ENCODE measurements at places on chromosomes 13 and 19.

GRCh38 chr13:112928972-112929782 lies 39.8 kb upstream of the MCF2L start:
- no peak overlapping the region for H3K4me3 ChIP-seq
- H3K4me1 ChIP-seq, result peaks cover 4% of the 10 kb centered on the region
- ATAC-seq, result no peak

- peaks cover 90% of the 10 kb centered on the region for H3K36me3 ChIP-seq
- no peaks in the 10 kb centered on the region for H3K27me3 ChIP-seq
Measured at GRCh38 chr19:40614622-40615411, 13.6 kb downstream of the LTBP4 start.

GRCh38 chr19:2495651-2496316 lies 19.9 kb downstream of the GADD45B start:
- no peak overlapping the region for H3K27ac ChIP-seq
- H3K4me3 ChIP-seq, result peak overlapping the region; percentile 48
- no peaks in the 10 kb centered on the region for H3K36me3 ChIP-seq
- no peaks in the 10 kb centered on the region for H3K4me1 ChIP-seq
- peaks cover 5% of the 10 kb centered on the region for H3K27me3 ChIP-seq

GRCh38 chr13:50994651-50995050 lies 85.1 kb downstream of the RNASEH2B start:
- H3K4me1 ChIP-seq, result peaks cover 11% of the 10 kb centered on the region
- H3K27me3 ChIP-seq, result no peaks in the 10 kb centered on the region
- no peak overlapping the region for H3K27ac ChIP-seq
- no peak for ATAC-seq
- no peaks in the 10 kb centered on the region for H3K36me3 ChIP-seq
- H3K4me3 ChIP-seq, result no peak overlapping the region

GRCh38 chr13:24747248-24748060 lies 16.5 kb upstream of the RNF17 start:
- ATAC-seq, result no peak
- H3K4me3 ChIP-seq, result peak overlapping the region; percentile 65
- H3K27me3 ChIP-seq, result peaks cover 47% of the 10 kb centered on the region
- H3K36me3 ChIP-seq, result no peaks in the 10 kb centered on the region
- H3K27ac ChIP-seq, result no peak overlapping the region
- no peaks in the 10 kb centered on the region for H3K4me1 ChIP-seq

DNA sequence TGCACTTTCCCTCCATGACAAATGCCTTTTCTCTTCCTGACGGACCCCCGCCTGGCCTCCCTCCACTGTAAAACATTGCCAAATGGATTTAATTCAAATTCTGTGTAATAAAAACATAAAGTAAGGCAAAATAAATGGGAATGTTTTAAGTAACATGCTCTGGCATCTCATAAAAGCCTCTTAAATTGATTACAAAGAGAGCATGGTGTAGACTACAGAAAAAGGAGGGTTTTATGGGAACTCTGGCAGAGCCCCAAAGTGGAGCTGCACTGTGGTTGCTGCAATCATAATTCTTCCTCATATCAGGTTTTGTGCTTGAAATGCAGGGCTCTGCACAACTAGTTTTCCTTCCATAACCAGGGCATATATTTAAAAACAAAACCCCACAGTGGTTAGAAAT lies 44.3 kb upstream of the SIAH3 start:
- H3K27me3 ChIP-seq, result peaks cover 9% of the 10 kb centered on the region
- no peak for ATAC-seq
- no peak overlapping the region for H3K4me3 ChIP-seq
- no peaks in the 10 kb centered on the region for H3K4me1 ChIP-seq
- H3K36me3 ChIP-seq, result no peaks in the 10 kb centered on the region

- no peaks in the 10 kb centered on the region for H3K36me3 ChIP-seq
- H3K4me1 ChIP-seq, result no peaks in the 10 kb centered on the region
- ATAC-seq, result no peak
- H3K27ac ChIP-seq, result no peak overlapping the region
- peaks cover 3% of the 10 kb centered on the region for H3K27me3 ChIP-seq
Measured at GRCh38 chr19:28960986-28961705, 251.8 kb downstream of the UQCRFS1 start.

- no peaks in the 10 kb centered on the region for H3K36me3 ChIP-seq
- no peak overlapping the region for H3K4me3 ChIP-seq
- peaks cover 4% of the 10 kb centered on the region for H3K4me1 ChIP-seq
- no peaks in the 10 kb centered on the region for H3K27me3 ChIP-seq
Measured at GRCh38 chr19:58356766-58357480, 3.6 kb upstream of the A1BG start.

GRCh38 chr13:112056284-112056727 lies 10.6 kb upstream of the SOX1 start:
- no peaks in the 10 kb centered on the region for H3K4me1 ChIP-seq
- peaks cover 47% of the 10 kb centered on the region for H3K27me3 ChIP-seq
- peaks cover 7% of the 10 kb centered on the region for H3K36me3 ChIP-seq
- no peak for ATAC-seq

DNA sequence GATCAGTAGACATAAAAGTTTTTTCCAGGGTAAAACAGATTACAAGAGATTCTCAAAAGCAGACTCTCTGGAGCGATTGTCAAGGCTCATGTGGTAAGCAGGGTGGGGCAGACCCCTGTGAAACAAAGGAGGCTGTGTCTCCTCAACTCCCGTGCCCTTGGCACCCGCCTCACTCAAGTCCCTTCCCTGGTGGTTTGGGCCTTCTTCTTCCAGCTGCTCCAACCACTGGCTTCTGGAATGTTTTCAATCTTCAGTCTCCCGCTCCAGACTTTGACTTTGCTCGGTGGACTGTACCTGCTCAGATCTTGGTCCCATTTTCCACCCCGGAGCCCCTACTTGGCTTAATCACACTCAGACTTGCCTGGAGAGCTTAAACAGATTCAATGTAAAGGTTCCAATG lies 74.8 kb upstream of the STK24 start:
- ATAC-seq, result no peak
- H3K4me1 ChIP-seq, result peaks cover 5% of the 10 kb centered on the region
- H3K36me3 ChIP-seq, result no peaks in the 10 kb centered on the region
- no peaks in the 10 kb centered on the region for H3K27me3 ChIP-seq

DNA sequence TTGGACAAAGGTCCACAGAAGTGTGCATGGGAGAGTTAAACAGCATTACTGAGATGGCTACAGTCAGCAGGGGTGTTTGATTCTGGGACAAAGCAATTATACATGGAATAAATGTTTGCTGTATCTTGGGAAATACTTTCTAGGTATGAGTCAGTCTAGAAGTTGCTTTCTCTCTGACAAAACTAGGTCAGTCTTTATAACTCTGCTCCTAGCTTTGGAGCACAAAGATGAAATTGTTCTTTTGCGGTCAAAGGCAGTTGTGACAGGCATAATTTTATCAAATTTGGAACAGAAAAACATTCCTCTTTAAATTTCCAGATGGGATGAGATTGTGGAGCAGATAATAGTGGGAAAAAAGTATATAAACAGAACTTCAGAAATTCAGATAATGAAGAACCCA lies 1045.4 kb upstream of the MIR17HG start:
- H3K36me3 ChIP-seq, result no peaks in the 10 kb centered on the region
- H3K27ac ChIP-seq, result no peak overlapping the region
- H3K4me3 ChIP-seq, result no peak overlapping the region
- H3K27me3 ChIP-seq, result no peaks in the 10 kb centered on the region
- H3K4me1 ChIP-seq, result no peaks in the 10 kb centered on the region
- ATAC-seq, result no peak

DNA sequence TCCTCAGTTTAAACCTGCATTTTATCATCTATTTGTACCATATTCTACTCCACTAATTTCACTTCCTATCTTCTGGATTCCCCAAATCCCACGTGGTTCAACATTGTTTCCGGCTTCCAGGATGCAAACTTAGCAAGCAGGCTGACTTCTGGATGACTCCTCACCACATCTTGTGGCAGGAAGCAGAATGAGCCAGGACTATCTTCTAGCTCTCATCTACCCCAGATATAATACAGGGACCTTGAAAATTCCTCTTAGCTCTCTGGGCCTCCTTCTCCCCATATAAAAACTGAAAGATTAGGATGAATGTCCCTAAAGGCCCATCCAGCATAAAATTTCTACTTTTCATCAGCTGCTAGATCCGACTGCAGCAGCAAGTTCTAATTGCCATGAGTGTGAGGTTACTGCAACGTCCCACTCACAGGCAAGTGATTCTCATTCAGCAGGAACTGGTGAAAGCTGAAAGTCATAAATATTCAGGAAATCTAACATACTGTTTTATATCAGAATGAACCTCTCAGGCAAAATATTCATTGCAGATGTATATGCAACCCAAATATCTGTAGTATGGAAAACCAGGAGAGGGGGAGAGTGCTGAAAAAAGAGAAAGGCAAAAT lies 93.4 kb downstream of the KCTD12 start:
- H3K4me3 ChIP-seq, result no peak overlapping the region
- no peak for ATAC-seq
- H3K4me1 ChIP-seq, result no peaks in the 10 kb centered on the region
- no peaks in the 10 kb centered on the region for H3K27me3 ChIP-seq
- H3K27ac ChIP-seq, result no peak overlapping the region

DNA sequence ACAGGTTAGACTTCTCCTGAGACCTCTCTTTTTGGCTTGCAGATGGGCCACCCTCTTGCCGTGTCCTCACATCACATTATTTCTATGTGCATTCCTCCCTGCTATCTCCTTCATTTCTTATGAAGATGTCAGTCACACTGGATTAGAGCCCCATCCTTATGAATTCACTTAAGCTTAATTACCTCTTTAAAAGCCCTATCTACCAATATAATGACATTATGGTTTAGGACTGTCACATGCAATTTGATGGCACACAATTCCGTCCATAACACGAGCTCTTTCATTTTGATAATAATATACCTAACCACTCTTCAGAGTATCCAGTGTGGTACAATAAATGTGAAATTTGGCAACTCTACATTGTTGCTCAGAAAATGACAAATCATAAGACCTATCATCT lies 1037.3 kb downstream of the DIAPH3 start:
- H3K27me3 ChIP-seq, result no peaks in the 10 kb centered on the region
- H3K4me1 ChIP-seq, result no peaks in the 10 kb centered on the region
- H3K4me3 ChIP-seq, result no peak overlapping the region
- no peak overlapping the region for H3K27ac ChIP-seq
- no peaks in the 10 kb centered on the region for H3K36me3 ChIP-seq

- H3K4me1 ChIP-seq, result peaks cover 30% of the 10 kb centered on the region
- ATAC-seq, result peak; percentile 91
- H3K27ac ChIP-seq, result peak overlapping the region; percentile 84
- H3K27me3 ChIP-seq, result no peaks in the 10 kb centered on the region
Measured at GRCh38 chr13:91368676-91369440, 21.4 kb downstream of the MIR17HG start.

DNA sequence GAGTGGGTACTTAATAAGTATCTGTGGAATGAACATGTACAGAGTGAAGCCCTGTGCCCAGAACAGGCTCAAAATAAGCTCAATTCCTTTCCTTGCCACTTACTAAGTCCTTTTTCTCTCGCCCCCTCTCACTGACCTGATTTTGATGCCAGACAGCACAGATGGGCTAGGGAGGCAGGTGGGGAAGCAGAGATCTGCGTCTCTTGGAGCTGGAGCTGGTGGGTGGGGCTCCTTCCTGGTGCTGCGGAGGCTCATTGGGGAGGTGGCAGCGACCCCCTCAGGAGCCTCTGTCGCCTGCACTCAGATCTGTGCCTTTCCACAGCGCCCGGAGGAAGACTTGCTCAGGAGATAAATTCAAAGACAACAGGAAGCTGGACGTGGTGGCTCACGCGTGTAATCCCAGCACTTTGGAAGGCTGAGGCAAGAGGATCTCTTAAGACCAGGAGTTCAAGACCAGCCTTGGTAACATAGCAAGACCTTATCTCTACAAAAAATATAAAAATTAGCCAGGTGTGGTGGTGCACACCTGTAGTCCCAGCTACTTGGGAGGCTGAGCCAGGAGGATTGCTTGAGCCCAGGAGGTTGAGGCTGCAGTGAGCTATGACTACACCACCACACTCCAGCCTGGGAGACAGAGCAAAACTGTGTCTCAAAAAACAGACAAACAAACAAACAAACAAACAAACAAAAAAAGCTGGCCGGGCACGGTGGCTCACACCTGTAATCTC lies 14.6 kb downstream of the AKT2 start:
- no peak overlapping the region for H3K4me3 ChIP-seq
- peaks cover 45% of the 10 kb centered on the region for H3K4me1 ChIP-seq
- ATAC-seq, result no peak

- no peaks in the 10 kb centered on the region for H3K36me3 ChIP-seq
- peak overlapping the region; percentile 24 for H3K4me3 ChIP-seq
- no peaks in the 10 kb centered on the region for H3K27me3 ChIP-seq
- H3K27ac ChIP-seq, result peak overlapping the region; percentile 16
- ATAC-seq, result peak; percentile 74
- peaks cover 18% of the 10 kb centered on the region for H3K4me1 ChIP-seq
Measured at GRCh38 chr19:8665468-8666213, 33.0 kb downstream of the ACTL9 start.

- H3K4me3 ChIP-seq, result no peak overlapping the region
- no peak for ATAC-seq
- no peaks in the 10 kb centered on the region for H3K36me3 ChIP-seq
- no peaks in the 10 kb centered on the region for H3K4me1 ChIP-seq
- peaks cover 10% of the 10 kb centered on the region for H3K27me3 ChIP-seq
- H3K27ac ChIP-seq, result no peak overlapping the region
Measured at GRCh38 chr13:113369881-113370280, 6.0 kb upstream of the GRTP1 start.

- no peak overlapping the region for H3K4me3 ChIP-seq
- no peak for ATAC-seq
- H3K27me3 ChIP-seq, result no peaks in the 10 kb centered on the region
- H3K4me1 ChIP-seq, result no peaks in the 10 kb centered on the region
- no peak overlapping the region for H3K27ac ChIP-seq
- no peaks in the 10 kb centered on the region for H3K36me3 ChIP-seq
Measured at GRCh38 chr13:73492811-73493210, 434.0 kb downstream of the KLF5 start.

DNA sequence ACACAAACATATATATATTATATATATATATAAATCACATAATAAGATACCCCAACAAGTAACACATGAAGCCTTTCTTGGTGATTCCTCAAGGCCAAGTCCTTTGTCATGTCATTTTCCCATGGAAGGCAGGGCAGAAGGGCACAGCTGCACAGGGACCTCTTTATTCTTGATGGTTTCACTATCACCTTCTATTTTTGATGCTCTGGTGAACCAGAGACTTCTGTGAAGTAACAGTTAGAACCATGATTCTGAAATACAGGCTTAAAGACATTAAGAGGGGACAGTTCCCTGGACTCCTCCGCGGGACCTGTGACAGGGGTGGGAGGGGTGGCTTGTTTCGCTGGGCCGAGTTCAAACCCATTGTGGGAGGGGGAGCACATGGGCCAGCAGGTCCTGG lies 104.0 kb downstream of the DGKH start:
- H3K4me3 ChIP-seq, result no peak overlapping the region
- H3K36me3 ChIP-seq, result peaks cover 17% of the 10 kb centered on the region
- no peaks in the 10 kb centered on the region for H3K27me3 ChIP-seq
- peaks cover 6% of the 10 kb centered on the region for H3K4me1 ChIP-seq

DNA sequence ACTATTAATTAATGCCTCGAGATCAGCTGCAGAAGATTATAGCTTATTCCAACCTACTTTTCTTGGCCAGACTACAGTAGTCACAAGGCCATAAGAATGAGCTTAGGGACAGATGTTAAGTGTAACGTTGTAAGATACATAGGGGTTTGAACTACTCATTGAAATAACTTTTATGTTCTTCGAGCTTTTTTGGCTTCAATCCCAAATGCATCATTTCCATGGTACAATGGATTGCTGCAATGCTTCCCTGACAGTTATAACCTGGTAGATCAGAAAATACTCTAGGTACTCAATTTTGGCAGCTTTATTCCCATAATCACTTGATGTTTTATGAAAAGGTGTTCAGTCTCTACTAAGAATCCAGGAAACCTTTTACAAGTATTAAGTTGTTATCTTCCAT lies 2216.7 kb upstream of the PCDH20 start:
- no peak for ATAC-seq
- H3K4me3 ChIP-seq, result no peak overlapping the region
- H3K36me3 ChIP-seq, result no peaks in the 10 kb centered on the region

Measured in activated T-helper 17 cell treated with anti-CD3 and anti-CD28 coated beads, Interleukin-2, amount 50 U/mL, for 72 hours (primary cell).